H9 (cell line): ENCODE measurements at places on chromosomes 12 and 14. TPM values are rescaled to one million over a fixed set of nuclear protein-coding genes. Genes with fewer than 3 reads are reported as not detected.

Gene LUM
- total RNA-seq = not detected in 2 replicates

Gene TPPP2
- not detected in 2 replicates for total RNA-seq

DNA sequence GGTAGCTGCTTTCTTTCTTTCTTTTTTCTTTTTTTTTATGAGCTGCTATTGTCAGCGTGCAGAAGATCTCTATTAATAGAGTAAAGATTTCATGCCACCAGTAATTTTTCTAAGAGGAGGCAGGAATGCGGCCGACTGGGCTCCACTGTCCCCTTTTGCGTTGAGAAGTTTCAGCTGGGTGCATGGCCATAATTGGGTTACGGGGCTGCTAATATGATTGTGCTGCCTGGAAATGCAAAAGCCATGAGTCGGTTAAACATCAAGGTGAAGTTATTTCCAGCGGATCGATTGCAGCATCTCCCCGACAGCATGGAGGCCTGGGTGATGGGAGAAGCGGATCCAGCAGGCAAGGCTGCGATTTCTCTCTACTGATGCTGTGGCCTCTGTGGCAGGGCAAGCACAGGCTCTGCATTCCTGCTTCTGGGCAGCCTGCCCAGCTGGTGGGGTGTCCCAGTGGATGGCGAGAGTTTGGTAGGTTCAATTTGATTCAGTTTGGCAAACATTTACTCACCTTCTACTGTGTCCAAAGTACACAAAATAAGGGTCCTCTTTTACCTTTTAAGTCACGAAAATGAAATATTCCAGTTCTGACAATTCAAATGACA lies 54.4 kb upstream of the PRMT8 start:
- H3K4me3 ChIP-seq = no peak overlapping the region
- no peak overlapping the region for H3K27ac ChIP-seq
- H3K36me3 ChIP-seq = no peaks in the 10 kb centered on the region
- H3K27me3 ChIP-seq = no peaks in the 10 kb centered on the region

DNA sequence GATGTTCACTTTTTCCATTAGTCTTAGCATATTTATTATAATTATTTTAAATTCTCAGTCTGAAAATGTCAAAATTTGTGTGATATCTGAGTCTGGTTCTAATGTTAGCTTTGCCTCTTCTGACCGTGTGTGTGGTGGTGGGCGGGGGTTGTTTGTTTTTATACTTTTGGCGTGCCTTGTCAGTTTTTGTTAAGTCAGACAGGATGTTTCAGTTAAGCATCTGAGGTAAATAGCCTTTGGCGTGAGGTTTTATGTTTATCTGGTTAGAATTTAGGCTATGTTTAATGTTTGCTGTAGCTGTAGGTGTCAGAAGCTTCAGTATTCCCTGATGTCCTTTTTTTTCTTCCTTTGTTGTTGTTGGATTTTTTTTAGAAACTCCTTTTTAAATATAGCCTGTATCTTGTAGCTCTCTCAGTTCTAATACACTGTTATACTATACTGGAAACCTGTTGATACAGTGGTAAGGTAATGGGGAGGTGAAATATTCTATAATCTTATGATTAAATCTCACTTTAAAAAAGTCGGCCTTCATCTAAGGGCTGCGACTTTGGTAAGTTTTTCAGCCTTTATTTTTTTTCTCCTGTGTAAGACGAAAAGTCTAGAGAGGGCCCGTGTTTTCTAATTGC lies 111.6 kb downstream of the SCAF11 start:
- no peak for DNase-seq
- H3K36me3 ChIP-seq = peaks cover 60% of the 10 kb centered on the region
- H3K4me1 ChIP-seq = no peaks in the 10 kb centered on the region; the same call in 1 of the 2 replicates
- no peaks in the 10 kb centered on the region for H3K27me3 ChIP-seq
- H3K4me3 ChIP-seq = no peak overlapping the region

DNA sequence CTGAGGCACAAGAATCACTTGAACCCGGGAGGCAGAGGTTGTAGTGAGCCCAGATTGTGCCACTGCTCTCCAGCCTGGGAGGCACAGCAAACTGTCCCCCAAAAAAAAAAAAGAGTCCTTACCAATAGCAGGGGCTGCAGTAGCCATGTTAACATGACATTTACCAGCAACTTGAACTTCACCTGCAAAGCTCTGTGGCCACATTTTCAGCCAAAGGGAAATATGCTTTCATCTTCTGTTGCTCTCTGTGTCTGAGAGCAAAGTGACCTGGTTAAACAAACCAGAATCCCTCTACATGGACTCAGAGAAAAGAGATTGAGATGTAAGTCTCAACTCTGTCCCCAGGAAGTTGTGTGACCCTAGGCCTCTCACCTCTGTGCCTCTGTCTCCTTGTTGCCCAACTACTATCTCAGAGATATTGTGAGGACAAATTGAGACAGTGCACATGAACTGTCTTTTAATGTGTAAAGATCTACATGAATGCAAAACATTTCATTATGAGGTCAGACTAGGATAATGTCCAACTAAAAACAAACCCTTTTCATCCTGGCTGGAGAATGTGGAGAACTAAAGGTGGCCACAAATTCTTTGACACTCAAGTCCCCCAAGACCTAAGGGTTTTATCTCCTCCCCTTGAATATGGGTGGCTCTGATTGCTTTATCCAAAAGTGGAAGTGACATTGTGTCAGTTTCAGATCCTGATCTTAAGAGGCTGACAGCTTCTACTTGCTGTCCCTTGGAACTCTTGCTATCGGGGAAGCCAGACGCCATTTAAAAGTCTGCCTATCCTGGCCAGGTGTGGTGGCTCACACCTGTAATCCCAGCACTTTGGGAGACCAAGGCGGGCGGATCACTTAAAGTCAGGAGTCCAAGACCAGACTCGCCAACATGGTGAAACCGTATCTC lies 24.7 kb upstream of the P2RX4 start:
- no peaks in the 10 kb centered on the region for H3K4me1 ChIP-seq
- DNase-seq = no peak
- H3K4me3 ChIP-seq = no peak overlapping the region
- no peaks in the 10 kb centered on the region for H3K36me3 ChIP-seq
- no peak overlapping the region for H3K27ac ChIP-seq

DNA sequence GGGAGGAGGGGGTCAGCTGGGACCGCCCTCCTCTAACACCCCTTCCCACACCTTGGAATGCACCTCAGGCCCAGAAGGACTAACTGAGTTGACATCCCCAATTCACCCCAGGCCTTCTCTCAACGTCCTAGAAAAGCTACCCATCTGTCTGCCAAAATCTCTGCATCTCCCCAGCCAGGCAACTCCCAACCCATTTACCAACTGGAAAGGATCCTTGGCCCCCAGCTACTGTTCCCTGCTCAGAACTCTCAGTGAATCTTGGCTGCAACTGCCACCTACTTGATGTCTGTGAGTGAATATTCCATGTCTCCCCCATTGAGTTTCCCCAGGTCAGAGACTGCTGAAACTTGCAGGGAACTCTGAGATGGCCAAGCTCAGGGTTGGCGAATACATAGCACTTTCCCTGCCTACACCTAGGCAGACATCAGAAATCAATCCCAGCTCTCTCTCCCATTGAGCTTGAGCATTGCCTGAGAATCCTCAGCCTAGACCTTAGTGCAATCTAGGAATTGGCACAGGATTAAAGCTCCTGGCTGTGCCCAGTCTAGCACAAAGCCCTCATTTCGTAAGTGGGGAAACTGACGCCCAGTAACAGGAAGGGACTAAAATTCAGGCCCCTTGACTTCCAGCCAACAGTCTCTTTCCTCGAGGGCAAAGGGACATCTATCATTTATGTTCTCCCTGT lies 71.9 kb upstream of the NCOR2 start:
- DNase-seq = no peak
- no peak overlapping the region for H3K4me3 ChIP-seq
- H3K27me3 ChIP-seq = no peaks in the 10 kb centered on the region
- no peaks in the 10 kb centered on the region for H3K36me3 ChIP-seq
- H3K4me1 ChIP-seq = no peaks in the 10 kb centered on the region
- H3K27ac ChIP-seq = no peak overlapping the region

DNA sequence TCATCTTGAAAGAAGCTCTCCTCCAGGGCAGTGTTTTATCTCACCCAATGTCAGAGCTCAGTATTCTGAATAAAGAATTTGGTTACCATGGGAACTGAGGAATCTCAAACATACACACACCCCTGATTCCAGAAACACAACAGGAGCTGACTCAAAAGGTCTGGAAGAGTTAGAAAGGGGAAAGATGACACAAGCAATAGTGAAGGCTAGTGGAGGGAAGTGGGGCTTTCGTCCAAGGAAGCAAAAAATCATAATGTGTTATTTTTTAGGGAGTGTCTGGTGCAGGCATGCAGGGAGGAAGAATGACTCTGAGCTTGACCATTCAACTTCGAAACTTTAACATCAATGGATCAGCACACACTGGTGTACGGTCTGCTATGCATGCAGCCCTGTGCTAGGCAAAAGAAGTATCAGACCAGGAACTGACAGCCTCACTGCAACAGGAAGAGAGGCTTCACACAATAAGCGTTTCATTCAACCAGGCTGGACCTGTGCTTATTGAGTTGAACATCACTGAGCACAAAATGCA lies 20.3 kb downstream of the HEBP1 start:
- no peak for DNase-seq
- no peak overlapping the region for H3K27ac ChIP-seq
- no peak overlapping the region for H3K4me3 ChIP-seq
- H3K27me3 ChIP-seq = no peaks in the 10 kb centered on the region
- peaks cover 11% of the 10 kb centered on the region for H3K36me3 ChIP-seq
- H3K4me1 ChIP-seq = no peaks in the 10 kb centered on the region
